GM23248 (cell line): ENCODE measurements at places on chromosomes 12 and 14. TPM values are rescaled to one million over a fixed set of nuclear protein-coding genes. Genes with fewer than 3 reads are reported as not detected.
A peak's percentile ranks its signal among the peaks of the same experiment; 100 is the strongest.

The C12orf60 gene
- total RNA-seq = 1.2 and 2.3 TPM in 2 replicates

The TUBA1A gene
- total RNA-seq = 628 and 639 TPM in 2 replicates

The CLEC4D gene
- total RNA-seq = not detected in 2 replicates

The RPGRIP1 gene
- total RNA-seq = not detected in 2 replicates

- H3K27ac ChIP-seq = no peak overlapping the region
- H3K4me1 ChIP-seq = no peaks in the 10 kb centered on the region
- no peaks in the 10 kb centered on the region for H3K36me3 ChIP-seq
Observed at GRCh38 chr12:113674302-113674701, 202.6 kb upstream of the LHX5 start.

DNA sequence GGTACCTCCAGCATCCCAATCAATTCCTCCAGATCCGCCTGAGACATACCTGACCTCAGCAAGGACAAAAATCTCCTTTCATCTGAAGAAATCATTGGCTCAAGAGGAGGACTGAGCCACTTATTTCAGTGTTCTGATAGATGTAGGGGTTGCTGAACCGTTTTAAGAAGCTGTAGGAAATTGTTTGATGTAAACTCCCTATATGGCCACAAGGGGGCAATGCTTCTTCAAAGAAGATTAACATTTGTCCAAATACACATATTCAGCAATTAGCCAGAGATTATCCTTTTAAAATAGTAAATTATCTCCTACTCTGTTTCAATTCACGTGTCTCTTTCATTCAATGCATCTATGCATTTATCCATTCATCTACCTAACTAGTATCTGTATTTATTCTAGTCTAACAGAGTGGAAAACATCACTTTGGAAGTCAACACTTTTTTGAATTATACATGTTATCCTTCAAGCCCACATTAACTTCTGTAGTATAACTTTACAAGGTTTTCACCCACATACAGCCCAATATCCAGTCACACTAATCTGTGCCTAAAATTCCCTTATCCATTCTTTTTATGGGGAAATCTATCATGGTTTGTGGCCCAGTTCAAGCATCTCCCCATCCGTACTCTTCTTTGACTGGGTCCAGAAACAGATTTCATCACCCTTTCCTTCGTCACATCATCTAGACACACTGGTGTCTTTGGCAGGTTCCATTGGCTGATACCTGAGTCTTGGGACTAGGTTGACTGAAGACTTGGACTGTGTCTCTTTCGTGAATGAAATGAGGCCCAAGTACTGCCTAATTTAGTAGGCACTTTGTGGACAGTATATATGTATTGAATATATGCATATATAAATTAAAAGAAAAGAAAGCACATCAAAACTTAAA, 411.0 kb upstream of the OR4E1 start:
- DNase-seq = peak; percentile 58
- H3K4me1 ChIP-seq = no peaks in the 10 kb centered on the region
- H3K27me3 ChIP-seq = no peaks in the 10 kb centered on the region
- no peak overlapping the region for H3K27ac ChIP-seq

- H3K4me1 ChIP-seq = no peaks in the 10 kb centered on the region
- no peaks in the 10 kb centered on the region for H3K36me3 ChIP-seq
- H3K27me3 ChIP-seq = no peaks in the 10 kb centered on the region
- DNase-seq = no peak
- H3K4me3 ChIP-seq = no peak overlapping the region
Observed at GRCh38 chr12:112961074-112961473, 17.2 kb upstream of the OAS2 start.

- no peaks in the 10 kb centered on the region for H3K27me3 ChIP-seq
- peaks cover 5% of the 10 kb centered on the region; the same call in 1 of the 2 replicates for H3K36me3 ChIP-seq
- no peak overlapping the region for H3K4me3 ChIP-seq
- DNase-seq = no peak
- H3K27ac ChIP-seq = no peak overlapping the region
Observed at GRCh38 chr12:120093592-120094355, 22.8 kb downstream of the RAB35 start.
